Effector CD4-positive, alpha-beta T cell (primary cell): ENCODE measurements at places on chromosomes 5 and 9.

- DNase-seq = no peak
Observed at GRCh38 chr5:56432321-56432720, 199.2 kb upstream of the ANKRD55 start.

GRCh38 chr5:160271396-160271795 lies 41.0 kb downstream of the CCNJL start:
- DNase-seq = no peak

GRCh38 chr5:37846786-37847310 lies 7.0 kb upstream of the GDNF start:
- DNase-seq = no peak

GRCh38 chr5:142821733-142822487 lies 51.7 kb downstream of the ARHGAP26 start:
- no peak for DNase-seq

DNA sequence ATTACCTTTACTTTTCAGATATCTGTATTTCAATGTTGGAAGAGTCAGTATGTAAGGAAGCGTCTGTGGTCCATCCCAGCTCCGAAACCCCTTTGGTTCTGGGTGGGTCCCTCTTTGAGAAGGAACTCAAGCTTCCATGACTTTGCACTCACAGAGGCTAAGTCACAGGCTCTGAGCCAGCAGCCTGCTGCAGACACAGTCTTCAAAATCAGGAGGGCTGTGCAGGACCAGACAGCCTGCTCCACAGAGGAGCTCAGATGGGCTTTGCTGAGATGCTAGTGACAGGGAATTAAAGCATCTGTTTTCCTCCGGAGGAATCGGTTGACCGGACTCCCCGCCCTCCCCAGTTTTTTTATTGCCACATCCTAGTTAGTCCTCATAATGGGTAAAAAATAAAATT lies 126.4 kb upstream of the ICE1 start:
- no peak for DNase-seq

DNA sequence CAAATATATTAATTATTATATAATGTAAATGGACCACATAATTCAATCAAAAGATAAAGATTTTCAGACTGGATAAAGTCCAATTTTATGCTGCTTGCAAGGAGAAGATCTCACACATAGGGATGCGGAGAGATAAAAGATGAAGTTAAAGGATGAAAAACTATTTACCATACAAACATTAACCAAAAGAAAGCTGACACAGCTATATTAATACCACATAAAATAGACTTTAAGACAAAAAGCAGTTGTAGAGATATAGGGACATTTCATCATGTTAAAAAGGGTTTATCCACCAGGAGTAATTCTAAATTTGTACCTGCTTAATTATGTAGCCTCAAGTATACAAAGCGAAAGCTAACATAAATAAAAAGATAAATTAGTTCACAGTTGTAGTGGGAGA lies 15.2 kb upstream of the NSG2 start:
- no peak for DNase-seq

GRCh38 chr9:79574136-79574535 lies 2.4 kb downstream of the TLE4 start:
- DNase-seq = no peak

DNA sequence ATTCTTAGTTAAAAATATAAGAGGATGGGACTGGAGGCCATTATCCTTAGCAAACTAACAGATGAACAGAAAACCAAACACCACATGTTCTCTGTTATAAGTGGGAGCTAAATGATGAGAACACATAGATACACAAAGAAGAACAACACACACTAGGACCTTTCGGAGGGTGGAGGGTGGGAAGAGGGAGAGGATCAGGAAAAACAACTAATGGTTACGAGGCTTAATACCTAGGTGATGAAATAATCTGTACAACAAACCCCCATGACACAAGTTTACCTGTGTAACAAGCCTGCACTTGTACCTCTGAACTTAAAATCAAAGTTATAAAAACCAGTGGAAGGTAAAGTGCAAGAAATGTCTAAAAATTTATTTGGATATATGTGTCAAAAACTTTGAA lies 1047.4 kb upstream of the C9orf72 start:
- no peak for DNase-seq

- peak; percentile 10 for DNase-seq
Observed at GRCh38 chr9:128558431-128559310, 6.3 kb downstream of the SPTAN1 start.
